NCI-H1417 (cell line): ENCODE measurements at places on chromosomes 1 and 21.

DNA sequence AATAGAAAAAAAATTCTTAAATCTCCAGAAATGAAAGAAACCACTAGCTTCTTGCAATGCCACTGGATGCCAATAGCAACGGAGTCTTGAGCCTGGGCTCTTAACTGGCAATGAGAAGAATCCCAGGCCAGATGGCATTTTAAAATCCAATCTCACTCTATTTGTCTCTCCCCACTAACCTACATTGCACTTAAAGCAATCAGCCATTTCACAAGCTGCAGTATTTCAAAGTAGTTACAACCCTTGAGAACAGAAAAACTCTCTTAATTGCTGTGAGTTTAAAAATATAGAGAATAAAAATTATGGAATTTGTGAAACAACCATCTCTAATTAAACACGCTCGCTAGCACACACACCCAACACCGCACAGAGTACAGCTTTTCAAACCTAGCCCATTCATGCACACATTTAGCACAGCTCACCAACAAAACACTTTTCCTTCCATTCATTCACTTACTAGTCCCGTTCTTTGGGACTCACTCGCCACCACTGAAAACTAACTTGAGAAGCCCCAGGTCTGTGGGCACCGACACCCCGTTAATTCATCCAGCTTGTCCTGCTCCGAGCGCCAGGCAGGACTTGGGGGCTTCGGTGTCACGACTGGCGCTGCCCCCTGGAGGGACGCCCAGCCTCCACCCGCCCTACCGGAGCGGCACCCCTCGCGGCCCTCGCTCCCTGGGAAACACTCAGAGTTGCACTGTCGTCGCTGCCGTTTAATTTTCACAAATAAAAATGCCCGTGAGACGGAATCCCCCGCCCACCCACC is 1.0 kb downstream of the DDAH1 start:
- DNase-seq, result peak; percentile 19

- DNase-seq, result no peak
Observed at GRCh38 chr21:24428591-24429199, 1178.6 kb downstream of the MRPL39 start.

- DNase-seq, result no peak
Observed at GRCh38 chr1:35535243-35535642, 22.0 kb downstream of the KIAA0319L start.

DNA sequence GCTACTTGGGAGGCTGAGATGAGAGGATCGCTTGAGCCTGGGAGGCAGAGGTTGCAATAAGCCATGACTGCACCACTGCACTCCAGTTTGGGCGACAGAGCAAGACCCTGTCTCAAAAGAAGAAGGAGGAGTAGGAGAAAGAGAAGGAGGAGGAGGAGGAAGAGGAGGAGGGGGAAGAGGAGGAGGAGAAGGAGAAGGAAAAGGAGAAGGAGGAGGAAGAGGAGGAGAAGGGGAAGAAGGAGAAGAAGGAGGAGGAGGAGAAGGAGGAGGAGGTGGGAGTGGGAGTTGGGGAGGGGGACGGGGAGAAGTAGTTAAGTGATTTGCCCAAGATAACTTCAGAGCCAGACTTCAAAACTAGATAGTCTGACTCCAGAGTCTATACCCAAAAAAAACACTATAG is 55.5 kb upstream of the FOXD3 start:
- no peak for DNase-seq

DNA sequence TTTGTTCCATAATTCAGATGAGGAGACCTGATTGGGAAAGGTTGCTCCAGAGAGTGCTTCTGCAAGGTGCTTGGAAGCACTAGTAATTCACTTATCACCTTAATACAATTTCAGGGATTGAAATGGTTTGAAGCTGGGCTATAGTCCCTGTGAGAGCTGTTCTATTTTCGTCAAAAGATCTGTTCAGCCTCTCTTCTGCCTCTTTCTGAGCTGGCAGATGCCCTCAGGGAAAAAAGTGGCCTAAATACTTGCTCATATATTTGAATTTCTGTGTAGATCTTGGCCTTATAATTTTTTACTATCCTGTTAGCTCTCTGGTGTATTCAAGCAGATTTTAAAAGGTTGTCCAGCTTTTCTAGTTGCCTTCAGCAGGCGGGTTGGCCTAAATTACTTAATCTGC is 22.3 kb downstream of the C1orf146 start:
- DNase-seq, result no peak

DNA sequence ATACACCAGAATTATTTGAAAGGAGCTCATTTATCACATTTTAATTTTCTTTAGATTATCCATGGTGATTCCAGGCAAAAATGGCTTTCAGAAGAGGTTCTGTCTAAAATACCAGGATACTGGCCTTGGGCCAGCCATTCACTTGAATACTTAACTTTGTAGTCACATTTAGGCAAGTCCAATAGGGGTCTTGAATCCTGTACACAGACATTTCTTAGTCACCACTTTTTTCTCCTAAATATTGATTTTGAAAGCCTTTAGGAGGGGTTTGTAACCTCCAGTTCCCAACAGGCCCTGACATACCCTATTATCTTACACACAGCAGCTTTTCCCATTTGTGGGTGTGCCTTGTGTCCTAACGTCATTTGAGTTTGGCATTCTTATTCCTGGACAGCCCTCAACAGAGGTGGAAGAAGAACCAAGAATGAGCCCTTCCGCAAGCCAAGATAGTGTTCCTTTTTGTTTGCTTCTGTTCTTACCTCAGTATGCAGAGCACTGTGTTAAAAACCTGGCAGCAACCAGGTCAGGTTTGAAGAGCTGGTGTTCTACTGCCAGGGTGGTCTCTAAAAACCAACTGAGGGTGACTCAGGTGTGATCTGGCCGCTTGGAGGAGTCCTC is 19.5 kb downstream of the MAP3K7CL start:
- DNase-seq, result no peak

- no peak for DNase-seq
Observed at GRCh38 chr1:20472860-20473711, 12.9 kb downstream of the CAMK2N1 start.

DNA sequence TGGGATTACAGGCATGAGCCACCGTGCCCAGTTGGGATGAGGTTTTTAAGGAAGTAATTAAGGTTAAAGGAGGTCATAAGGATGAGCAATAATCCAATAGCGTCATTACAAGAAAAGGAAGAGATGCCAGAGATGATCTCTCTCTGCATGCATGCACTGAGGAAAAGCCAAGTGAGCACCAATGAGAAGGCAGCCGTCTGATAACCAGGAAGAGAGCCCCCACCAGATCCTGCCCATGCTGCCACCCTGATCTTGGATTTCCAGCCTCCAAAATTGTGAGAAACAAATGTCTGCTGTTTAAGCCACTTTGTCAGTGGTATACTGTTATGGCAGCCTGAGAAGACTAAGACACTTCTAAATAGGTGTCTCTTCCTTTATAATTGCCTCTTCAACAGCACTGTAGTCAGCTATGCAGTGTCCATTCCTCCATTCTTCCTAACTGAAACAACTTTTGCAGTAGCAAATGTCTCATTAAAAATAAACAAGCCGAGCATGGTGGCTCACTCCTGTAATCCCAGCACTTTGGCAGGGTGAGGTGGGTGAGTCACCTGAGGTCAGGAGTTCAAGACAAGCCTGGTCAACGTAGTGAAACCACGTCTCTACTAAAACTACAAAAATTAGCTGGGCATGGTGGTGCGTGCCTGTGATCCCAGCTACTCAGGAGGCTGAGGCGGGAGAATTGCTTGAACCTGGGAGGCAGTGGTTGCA is 216.2 kb upstream of the RUNX1 start:
- DNase-seq, result no peak

DNA sequence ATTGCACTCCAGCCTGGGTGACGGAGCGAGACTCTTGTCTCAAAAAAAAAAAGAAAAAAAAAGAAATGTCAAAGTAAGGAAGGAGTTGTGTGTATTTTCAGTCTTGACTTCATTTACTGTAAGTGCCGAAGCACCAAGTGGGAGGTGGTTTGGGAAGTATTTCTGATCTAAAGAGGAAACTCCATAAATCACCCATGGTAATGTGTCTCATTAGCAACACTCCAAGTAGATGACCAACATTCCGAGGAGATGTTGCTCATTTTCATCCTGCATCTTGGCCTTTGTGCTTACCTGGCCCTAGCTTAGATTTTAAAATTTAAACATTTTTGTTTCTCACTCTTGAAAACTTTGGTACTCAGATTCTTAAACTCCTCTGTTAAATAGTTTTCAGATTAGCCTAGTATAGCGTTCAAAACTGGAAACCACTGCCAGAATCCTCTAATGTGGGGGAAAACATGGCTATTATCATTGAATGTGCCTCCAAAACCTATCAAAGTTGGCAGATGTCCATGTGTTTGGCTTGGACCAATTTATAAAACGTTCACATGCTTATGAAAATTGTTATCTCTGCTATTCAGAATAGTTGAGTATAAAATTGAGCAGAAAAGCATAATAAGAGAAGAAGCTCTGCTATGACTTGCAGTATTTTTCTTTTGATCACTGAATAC is 110.4 kb downstream of the NFIA start:
- DNase-seq, result no peak

DNA sequence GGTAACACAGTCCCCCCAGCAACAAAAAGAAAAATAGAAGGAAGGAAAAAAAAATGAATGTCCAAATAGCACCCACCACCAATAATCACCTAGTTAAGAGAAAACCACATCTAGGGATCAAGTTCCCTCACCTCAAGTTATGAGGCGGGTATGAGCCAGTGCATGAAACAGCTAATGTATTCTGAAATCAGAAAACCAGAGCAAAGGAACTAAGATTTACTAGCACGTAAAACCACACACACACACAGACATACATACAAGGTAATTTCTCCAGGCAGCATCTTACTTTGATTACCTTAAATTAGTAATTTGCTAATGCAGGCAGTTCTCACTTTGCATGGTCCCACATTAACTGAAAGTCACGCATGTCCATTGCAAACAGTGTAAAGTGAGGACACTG is 109.8 kb downstream of the HLCS start:
- no peak for DNase-seq

DNA sequence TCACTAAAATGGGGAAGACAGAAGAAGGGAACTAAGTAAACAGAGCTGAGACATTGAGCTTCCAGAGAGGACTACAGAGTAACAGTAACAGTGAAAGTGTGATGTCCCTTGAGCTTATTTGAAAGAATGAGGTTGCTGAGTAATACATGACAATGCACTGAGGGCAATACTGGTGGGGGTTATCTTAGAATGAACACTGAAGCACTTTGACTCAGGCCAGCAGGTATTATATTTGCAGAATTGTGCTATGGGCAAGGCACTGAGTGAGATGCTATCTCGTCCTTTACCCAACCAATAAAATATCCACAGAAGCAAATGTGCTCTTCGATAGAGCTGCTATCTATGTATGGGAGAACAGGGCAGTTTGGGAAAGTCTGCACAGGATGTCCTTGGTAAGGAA is 133.2 kb downstream of the DISP1 start:
- no peak for DNase-seq

GRCh38 chr1:19662313-19662712 is 2.4 kb upstream of the HTR6 start:
- no peak for DNase-seq

DNA sequence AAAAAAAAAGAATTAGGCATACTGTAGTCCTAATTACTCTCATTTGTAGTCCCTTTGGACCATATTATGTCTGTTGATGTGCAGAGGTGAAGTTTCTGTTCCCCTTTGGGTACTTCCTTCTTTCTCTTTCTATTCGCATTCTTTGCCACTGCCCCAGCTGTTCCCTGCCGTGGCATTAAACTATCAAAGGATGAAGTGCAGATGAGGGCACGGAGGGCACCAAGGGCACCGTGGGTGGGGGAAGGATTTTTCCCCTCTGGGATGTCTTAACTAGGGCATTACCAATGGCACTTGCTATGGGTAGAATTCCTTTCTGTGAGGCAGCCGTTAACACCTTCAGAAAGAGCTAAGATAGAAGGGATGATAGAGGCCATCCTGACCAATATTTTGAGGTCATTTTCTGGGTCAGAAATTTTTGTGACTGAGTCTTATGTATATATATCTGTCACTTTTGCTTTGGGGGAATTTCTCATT is 4.9 kb upstream of the MAPKAPK2 start:
- no peak for DNase-seq
